ENCODE measurements at places on chromosomes 3 and 15.

- DNase-seq, result peak; percentile 71
These were observed 23.3 kb upstream of the C15orf39 start for GRCh38 chr15:75178171-75178937.

- no peak for DNase-seq
These were observed 111.1 kb downstream of the PDCD6IP start for GRCh38 chr3:33909547-33909946.

DNA sequence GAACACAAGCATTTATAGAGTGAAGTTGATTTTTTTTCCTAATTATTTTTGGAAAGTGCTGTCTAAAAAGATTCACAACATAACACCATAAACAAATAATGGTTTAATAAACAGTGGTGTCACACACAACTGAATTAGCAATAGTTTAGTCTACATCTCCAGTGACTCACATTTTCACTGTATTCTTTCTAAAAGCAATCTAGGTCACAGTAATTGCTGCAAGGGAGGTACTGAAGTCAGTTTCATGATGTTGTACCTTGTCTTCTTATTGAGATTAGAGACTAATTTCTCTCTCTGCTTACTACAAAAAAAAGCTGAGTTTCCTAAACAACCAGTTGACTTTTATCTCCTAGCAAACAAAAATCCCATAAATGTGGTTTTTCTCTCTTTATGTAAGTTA, 29.6 kb downstream of the PLSCR4 start:
- DNase-seq, result no peak

- no peak for DNase-seq
These were observed 48.8 kb downstream of the RPLP1 start for GRCh38 chr15:69501456-69501855.

GRCh38 chr3:68988740-68989139, 24.7 kb downstream of the EOGT start:
- DNase-seq, result no peak

DNA sequence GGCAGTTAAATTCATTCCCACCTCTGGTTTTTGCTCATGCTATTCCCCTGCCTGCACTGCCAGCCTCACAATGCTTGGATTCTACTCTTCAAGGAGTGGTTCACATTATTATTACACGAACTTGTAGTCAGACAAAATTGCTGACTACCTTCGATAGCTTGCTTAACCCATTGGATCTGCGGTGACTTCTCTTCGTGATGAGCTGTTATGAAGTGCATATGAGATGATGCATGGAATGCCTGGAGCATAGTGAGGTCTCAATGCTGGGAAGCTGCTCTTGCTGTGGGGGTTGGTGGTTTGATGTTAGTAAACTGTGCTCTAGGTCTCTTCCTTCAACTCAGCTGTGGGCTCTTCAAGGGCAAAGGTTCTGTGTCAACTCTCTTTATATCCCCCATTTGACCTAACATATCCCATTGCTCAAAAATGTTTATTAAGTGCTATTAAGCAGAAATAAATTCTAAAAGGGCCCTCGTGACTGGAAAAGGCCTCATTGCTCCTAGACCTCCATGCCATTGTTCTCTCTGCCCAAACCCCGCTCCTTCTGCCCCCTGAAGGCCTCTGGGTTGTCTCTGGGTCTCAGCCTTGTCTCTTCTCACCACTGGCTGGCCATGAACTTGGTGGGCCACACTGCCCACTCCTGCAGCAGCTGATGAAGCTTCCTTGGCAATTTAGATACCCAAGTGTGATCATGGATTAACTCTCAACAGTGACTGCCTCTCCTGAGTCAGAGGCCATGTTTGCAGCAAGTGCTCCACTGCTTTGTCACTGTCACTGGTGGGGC, 4.5 kb upstream of the SLCO2A1 start:
- DNase-seq, result no peak

DNA sequence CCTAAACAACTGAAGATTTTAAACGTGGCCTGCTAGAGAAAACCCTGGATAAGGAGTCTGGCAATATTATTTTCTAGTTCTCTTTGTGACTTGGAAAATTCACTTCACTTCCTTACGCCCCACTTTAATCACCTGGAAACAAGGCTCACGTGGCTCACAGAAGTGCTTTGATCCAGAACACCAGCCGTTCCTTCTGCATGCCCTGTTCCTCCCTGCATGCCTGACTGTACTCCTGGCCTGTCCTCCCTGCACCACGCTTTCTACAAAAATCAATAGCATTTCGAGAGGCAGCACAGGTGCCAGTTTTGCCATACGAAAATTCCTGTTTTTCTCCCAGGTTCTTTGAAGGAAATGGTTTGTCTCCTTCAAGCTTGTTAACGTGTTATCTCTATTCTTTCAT, 474.2 kb upstream of the RGMA start:
- no peak for DNase-seq

DNA sequence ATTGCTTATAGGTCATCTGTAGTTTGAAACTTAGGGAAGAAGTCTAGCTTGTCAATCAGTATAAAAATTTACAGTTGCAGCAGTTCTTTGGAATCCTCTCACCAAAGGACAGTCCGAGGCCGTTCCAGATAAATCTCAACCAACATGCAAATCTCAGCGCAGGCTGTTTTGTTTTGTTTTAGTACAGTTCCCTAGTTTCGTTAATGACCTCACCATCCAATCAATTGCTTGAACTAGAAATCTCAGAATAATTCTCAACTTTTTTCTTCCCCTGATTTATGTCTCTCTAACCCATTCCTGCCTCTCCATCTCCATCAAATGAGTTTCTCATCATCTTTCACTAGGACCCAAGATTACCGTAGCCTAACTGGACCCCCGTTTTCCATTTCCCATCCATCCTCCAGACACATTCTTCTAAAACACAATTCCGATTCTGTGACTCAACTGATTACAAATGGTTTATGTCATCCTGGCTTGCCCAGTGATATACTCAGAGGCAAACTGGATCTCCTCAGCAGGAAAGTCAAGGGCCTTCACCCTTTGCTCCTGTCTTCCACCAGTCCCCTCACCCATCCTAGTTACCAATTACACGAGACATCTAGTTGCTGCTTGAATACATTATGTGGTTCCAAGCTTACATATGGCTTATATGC, 1.3 kb downstream of the SMCO1 start:
- DNase-seq, result no peak

DNA sequence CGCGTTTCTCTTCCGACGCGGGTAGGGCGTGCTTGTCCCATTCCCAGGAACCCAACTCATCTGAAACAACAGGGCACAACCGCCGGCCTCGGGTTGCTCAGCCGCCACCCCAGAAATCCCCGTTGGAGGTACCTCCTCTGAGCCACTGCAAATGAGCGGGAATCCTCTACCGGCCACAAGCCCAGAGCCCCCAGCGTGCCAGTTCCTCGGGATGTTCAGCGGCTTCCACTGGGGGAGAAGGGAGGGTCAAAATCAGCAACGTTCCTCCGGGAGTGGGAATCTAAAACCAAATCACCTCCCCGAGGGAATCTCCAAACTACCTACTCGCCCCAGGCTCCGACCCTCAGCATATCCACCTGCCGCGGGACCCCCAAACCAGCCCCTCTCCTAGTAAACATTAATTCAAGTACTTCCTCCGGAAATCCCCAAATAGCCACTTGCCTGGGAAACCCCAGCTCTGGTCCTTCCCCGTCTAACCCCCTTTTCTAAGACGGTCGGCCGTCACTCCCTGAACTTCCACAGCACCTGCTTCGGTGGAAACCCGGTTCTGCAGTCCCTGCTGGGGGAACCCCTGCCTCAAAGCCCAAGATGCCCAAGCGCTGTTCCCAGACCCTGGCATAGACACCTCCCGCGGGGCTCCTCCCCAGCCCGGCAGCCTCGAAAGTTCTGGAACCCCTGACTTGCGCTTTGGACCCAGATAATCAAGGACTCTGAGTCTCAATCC, 887 bp downstream of the OXTR start:
- peak; percentile 55 for DNase-seq

- no peak for DNase-seq
These were observed 29.1 kb downstream of the DTWD1 start for GRCh38 chr15:49649987-49650386.

DNA sequence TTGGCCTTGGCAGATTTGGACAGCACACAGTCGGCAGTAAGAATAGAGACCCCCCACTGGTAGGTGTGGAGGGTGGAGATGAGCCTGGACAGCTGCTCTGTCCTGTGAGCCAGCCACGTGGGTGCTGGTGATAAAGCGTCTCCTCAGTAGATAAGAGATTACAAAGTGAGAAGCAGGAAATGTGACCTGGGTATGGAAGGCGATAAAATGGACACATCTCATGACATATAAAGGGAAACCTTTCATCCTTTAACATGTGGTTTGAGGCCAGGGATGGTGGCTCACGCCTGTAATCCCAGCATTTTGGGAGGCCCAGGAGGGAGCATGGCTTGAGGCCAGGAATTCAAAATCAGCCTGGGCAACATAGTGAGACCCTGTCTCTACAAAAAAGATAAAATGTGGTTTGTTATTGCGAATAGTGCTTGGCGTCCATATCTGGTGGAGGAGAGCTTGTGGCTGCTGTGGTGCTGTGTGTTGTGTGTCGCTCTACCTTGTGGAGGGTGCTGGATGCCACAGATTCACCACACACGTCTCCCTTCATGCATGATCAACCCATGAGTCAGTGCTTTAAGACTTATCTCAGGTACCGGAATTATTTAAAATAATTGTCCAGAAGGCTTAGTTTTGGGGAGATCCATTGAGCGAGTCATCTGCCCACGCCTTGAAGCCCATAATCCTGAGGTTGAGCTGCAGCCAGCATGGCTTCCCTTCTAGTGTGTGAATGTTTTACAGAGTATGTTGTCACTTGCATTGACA, 157.0 kb downstream of the GABRG3 start:
- DNase-seq, result no peak

DNA sequence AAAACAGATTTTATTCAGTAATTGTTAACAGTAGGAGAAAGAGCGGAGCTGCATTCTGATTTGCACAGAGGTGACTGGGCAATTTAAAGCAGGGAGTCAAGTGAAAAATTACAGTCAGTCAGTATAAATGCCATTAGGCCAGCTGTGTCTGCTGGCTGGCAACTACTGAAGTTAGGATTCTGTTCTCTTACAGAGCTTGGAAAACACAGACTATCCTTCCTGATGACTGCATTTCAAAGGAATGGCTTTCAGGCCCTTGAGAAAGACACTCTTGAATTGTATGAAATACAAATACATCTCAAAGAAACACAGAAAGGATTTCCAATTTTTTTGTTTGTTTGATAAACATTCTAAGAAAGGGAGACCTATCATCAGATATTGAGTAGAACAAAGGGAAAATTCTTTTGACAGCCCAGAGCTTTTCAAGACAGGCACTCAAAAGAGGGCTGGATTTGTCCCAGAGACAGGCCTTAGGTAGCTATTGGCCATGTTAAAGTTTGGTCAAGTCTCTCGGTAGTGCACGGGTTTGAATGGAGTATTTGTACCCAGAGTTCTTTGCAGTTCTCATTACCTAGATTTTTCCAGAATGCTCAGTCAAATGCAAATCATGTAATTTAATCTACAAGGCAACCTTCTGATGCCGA, 551.2 kb upstream of the CCDC54 start:
- DNase-seq, result peak; percentile 52

DNA sequence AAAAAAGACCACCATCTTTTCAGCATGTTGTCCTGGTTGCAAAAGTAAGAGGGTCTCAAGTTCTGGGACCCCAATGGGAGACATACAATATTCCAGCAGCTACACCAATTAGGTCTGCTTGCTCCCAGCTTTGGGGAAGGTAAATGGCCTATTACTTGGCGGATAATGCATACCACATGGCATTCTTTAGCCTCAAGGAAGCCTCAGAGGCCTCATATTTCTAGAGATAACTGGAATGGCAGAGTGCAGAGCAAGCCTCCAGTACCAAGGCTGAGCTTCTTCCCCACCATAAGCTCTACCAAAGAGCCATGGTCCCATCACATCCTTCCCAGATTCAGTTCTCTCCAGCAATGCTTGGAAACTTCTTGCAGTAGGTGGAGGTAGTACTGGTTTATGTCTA, 493.8 kb downstream of the SHQ1 start:
- DNase-seq, result no peak

GRCh38 chr3:154758109-154758868, 321.8 kb upstream of the MME start:
- DNase-seq, result peak; percentile 25

GRCh38 chr3:197188963-197189362, 109.4 kb downstream of the DLG1 start:
- DNase-seq, result no peak

- no peak for DNase-seq
These were observed 41.5 kb downstream of the KLHL6 start for GRCh38 chr3:183514021-183514420.

- DNase-seq, result no peak
These were observed 26.1 kb upstream of the NMB start for GRCh38 chr15:84684092-84684491.

DNA sequence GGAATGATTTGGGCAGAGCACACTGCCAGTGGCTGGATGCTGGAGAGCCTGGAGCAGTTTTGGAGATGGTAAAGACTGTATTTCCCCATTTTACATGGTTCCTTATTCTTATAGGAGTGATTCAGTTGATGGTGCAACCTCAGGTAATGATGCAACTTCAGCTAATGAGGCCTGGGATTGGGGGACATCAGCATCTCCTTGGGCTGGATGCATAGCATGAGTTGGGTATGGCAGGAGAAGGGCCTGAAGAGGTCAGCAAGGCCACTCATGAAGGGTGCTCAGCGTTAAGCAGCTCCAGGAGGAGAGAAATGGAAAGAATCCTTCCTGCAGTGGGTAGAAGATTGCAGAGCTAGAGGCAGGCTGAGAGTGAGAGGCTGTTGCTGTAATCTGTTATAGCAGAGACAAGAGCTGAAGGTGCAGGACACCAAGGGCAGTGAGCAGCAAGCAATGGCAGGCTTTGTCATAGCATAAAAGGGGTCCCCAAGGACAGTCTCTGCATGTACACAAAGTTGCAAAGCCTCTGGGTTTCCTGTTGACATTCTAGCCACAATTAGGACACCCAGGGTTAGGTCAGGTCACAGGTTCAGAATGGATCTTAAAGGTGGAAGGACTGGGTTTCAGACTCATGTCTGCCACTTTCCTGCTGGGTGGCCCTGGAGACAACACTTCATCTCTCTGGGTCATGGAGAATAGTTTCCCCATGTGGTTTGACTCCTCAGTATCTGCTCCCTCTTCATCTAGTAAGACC, 29.5 kb upstream of the SNRK start:
- DNase-seq, result no peak

GRCh38 chr3:18494251-18494650, 69.1 kb upstream of the SATB1 start:
- DNase-seq, result no peak

DNA sequence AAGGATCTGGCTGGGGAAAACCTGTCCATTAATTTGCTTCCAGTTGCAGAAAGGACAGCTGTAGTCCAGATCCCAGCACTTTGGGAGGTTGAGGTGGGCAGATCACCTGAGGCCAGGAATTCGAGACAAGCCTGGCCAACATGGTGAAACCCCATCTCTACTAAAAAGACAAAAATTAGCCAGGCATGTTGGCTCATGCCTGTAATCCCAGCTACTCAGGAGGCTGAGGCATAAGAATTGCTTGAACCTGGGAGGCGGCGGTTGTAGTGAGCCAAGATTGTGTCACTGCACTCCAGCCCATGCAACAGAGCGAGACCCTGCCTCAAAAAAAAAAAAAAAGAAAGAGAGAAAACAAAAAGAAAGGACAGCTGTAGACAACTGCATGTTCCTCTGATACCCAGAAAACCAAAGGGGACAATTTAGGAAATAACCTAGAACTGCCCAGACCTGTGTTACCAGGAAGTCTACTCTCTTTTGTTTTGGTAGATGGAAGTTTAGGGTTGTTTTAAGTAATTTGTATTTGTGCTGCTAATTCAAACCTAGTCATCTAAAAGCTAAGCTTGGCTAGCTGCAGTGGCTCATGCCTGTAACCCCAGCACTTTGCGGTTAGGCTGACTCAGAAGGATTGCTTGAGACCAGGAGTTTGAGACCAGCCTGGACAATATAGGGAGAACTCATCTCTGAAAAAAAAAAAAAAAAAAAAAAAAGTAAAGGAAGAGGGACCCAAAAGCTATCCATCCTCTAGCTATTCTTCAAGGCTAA, 22.7 kb downstream of the EXD1 start:
- DNase-seq, result no peak

- DNase-seq, result no peak
These were observed 70.7 kb downstream of the FAM43A start for GRCh38 chr3:194756460-194756779.

Data from GM23338 (cell line).